ENCODE measurements at places on chromosomes 5 and 9. TPM values are rescaled to one million over a fixed set of nuclear protein-coding genes. Genes with fewer than 3 reads are reported as not detected.
A peak's percentile ranks its signal among the peaks of the same experiment; 100 is the strongest.

Gene PRR16
- 15.7 TPM for polyA plus RNA-seq

DNA sequence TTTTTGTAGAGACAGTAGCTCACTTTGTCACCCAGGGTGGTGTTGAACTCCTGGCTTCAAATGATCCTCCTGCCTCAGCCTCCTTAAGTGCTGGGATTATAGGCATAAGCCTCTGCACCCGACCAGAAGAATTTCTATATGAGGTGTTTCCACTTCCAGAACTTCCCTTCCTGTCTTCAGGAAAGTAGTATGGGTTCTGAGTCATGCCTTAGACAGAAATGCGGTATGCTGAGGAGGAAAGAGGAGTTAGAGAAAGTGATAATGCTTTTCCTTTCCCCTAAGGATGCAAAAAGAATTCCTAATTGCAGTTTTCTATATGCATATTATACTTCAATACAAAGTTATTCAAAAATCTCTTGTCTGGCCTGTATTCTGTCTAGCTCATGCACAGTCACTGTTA lies 16.4 kb upstream of the ADAMTSL1 start:
- no peak overlapping the region for H3K4me3 ChIP-seq
- no peak for DNase-seq
- H3K27ac ChIP-seq: no peak overlapping the region
- no peaks in the 10 kb centered on the region for H3K27me3 ChIP-seq

DNA sequence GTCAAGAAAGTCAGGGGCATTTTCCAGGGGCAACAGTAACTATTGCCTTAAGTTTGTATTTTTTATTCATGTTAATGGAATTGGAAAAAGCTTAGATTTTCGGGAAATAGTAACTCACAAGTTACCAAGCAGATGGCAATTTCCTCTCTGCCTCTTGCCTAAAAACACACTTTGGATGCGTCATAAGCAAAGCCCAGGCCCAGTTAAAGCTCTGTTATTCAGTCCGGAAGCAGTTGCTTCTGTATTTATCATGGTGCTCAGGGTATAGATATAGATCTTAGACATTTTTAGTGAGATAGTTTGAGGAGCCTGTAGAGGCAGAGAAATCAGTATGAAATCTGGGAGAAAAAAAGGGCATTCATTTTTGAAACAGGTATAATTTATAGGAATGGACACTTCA lies 260.3 kb upstream of the TNC start:
- H3K4me3 ChIP-seq: no peak overlapping the region
- H3K27ac ChIP-seq: no peak overlapping the region
- H3K36me3 ChIP-seq: no peaks in the 10 kb centered on the region
- no peak for DNase-seq

DNA sequence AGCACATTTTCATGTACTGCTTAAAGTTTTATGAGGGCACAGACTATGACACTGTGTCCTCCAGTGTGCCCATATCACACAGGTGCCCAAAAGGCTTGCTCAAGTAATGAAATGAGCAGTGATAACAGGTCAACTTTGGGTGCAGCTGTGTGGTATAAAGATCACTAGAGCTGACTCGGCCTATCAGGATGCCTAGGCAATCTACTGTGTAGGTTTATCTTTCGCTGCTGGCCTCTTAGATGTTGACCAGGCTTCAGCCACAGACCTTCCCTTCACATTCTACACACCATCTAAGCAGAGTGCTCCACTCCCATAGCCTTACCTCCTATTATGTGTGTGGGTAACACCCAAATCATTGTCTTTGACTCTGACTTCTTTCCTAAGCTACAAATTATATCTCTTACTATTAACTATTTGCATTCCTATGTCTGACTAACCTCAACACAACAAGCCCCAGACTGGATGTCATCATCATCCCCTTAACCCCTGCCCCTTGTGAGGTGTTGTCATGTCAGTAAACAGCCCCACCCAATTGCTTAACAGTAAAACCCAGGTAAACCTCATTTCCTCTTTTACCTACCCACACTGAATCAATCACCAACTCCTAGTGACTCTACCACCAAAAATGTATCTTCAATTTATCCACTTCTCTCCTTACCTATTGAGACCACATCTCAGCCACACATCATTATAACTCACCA lies 2.5 kb downstream of the SREK1IP1 start:
- H3K36me3 ChIP-seq: peaks cover 3% of the 10 kb centered on the region
- DNase-seq: no peak
- no peak overlapping the region for H3K27ac ChIP-seq
- peaks cover 9% of the 10 kb centered on the region for H3K4me1 ChIP-seq

Gene PCDHGA8
- 0.87 TPM for polyA plus RNA-seq

Gene OR1J2
- not detected for polyA plus RNA-seq

DNA sequence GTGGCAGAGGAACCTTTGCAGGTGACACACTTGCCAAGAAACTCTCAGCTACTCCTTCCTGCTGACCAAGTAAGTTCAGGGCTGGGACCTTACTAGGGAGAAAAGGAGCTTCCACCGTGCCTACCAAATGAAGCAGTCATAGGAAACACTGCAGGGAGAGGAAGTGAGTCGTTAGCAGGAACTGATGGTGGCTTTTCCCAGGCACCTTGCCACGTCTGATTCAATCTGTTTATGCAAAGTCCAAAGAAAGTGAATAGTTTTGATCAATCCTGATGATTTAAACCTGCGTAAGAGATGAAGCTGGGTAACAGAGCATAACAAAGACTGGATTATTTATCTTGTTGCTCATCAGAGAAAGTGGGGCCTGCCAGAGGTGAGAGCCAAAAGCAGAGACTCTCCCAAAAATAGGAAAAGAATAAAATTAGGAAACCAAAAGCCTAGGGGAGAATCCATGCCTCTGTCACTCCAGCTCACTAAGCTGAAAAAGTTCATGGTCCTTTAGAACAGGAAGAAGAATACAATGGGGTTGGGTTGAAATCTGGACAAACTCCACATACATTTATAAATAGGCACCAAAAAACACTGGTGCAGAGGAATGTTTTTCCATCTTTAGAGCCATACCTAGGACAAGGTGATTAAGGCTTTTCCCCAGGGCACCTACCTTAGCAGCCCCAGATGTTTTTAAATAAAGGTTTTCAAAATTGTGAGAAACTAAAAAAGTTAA lies 9.3 kb upstream of the PFDN1 start:
- H3K4me1 ChIP-seq: peaks cover 12% of the 10 kb centered on the region
- H3K27me3 ChIP-seq: peaks cover 2% of the 10 kb centered on the region
- no peak overlapping the region for H3K4me3 ChIP-seq
- peak; percentile 49 for DNase-seq

DNA sequence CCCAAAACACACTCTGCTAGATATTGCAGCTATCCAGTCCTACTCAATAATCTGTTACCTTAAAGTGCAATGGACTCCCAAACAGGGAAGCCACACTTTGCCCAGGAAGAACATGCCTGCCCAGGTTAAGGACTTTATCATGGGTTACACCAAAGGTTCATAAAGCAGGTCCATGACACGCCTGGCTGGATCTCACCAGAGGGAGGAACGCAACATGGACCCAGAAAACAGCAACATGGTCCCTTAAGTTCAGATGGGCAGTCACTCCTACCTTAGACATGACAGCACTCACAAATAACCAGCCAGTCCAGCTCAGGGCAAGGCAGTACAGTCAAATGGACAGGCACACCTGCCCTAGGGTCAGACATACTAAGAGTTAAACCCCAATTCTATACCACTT lies 3.8 kb downstream of the P4HA2 start:
- H3K4me3 ChIP-seq: no peak overlapping the region
- no peak overlapping the region for H3K27ac ChIP-seq
- peaks cover 8% of the 10 kb centered on the region for H3K27me3 ChIP-seq
- H3K4me1 ChIP-seq: peaks cover 84% of the 10 kb centered on the region
- no peak for DNase-seq

DNA sequence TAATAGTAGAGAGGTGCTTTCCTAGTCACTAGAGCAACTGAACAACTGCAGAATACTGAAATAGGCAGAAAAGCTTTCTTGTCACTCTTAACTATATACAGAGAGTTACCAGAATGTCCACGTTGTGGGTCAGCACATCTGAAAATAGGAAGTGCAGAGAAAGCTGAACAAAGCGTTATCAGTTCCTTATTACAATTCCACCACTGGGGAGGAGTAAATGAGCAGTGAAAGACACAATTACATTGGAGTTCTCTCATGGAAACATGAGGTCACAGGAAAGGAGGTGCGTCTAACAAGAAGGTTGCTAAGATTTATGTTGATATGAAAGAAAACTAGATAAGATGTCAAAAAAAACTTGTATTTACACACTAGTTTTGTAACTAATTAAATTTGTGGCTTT lies 461.9 kb upstream of the COX7C start:
- peak; percentile 53 for DNase-seq
- H3K27ac ChIP-seq: no peak overlapping the region
- no peaks in the 10 kb centered on the region for H3K4me1 ChIP-seq

- peaks cover 30% of the 10 kb centered on the region for H3K4me1 ChIP-seq
- no peaks in the 10 kb centered on the region for H3K36me3 ChIP-seq
- no peak for DNase-seq
- no peaks in the 10 kb centered on the region for H3K27me3 ChIP-seq
- H3K27ac ChIP-seq: no peak overlapping the region
These were observed 72.6 kb upstream of the EQTN start for GRCh38 chr9:27369591-27369990.

- H3K27ac ChIP-seq: no peak overlapping the region
- peaks cover 2% of the 10 kb centered on the region for H3K27me3 ChIP-seq
- peak; percentile 81 for DNase-seq
- H3K4me3 ChIP-seq: no peak overlapping the region
- peaks cover 3% of the 10 kb centered on the region for H3K4me1 ChIP-seq
These were observed 235.3 kb downstream of the SYK start for GRCh38 chr9:91036826-91037510.

GRCh38 chr9:61674465-61674864 lies 484.6 kb downstream of the SPATA31A7 start:
- no peaks in the 10 kb centered on the region for H3K36me3 ChIP-seq
- no peaks in the 10 kb centered on the region for H3K27me3 ChIP-seq

Gene GDA
- polyA plus RNA-seq: 6.1 TPM

- no peak for DNase-seq
- no peak overlapping the region for H3K27ac ChIP-seq
- no peaks in the 10 kb centered on the region for H3K36me3 ChIP-seq
- H3K4me3 ChIP-seq: no peak overlapping the region
- H3K27me3 ChIP-seq: peaks cover 37% of the 10 kb centered on the region
These were observed 13.9 kb downstream of the DBH start for GRCh38 chr9:133650026-133650425.

DNA sequence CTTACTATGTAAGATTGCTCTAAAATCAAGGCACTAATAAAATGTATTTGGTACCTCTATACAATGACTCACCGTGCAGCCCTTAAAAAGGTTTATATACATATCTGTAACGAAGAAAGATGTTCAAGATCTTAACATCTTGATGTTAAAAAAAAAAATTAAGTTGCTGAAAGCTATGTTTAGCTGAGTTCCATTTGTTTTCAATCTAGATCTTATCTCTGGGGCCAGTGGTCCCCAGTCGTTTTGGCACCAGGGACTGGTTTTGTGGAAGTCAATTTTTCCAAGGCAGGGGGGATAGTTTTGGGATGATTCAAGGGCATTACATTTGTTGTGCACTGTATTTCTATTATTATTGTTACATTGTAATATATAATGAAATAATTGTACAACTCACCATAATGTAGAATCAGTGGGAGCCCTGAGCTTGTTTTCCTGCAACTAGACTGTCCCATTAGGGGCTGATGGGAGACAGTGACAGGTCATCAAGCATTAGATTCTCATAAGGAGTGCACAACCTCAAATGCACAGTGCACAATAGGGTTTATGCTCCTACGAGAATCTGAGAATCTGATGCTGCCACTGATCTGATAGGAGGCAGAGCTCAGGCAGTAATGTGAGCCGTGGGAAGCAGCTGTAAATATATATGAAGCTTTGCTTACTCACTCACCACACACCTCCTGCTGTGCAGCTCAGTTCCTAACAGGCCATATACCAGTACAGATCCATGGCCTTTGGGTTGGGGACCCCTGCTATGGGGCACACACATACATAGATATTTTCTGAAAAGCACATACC lies 27.6 kb upstream of the TSLP start:
- no peak for DNase-seq
- no peak overlapping the region for H3K4me3 ChIP-seq
- H3K36me3 ChIP-seq: no peaks in the 10 kb centered on the region
- no peaks in the 10 kb centered on the region for H3K4me1 ChIP-seq
- no peaks in the 10 kb centered on the region for H3K27me3 ChIP-seq

- no peak for DNase-seq
- H3K4me1 ChIP-seq: peaks cover 23% of the 10 kb centered on the region
- H3K36me3 ChIP-seq: no peaks in the 10 kb centered on the region
- H3K4me3 ChIP-seq: no peak overlapping the region
- H3K27ac ChIP-seq: peak overlapping the region; percentile 42
These were observed 14.3 kb downstream of the ARHGAP26 start for GRCh38 chr5:142784401-142784955.

- DNase-seq: no peak
- no peak overlapping the region for H3K4me3 ChIP-seq
- H3K27me3 ChIP-seq: peaks cover 12% of the 10 kb centered on the region
- no peak overlapping the region for H3K27ac ChIP-seq
- H3K4me1 ChIP-seq: peaks cover 8% of the 10 kb centered on the region
These were observed 50.4 kb upstream of the RNF130 start for GRCh38 chr5:180121826-180122413.

DNA sequence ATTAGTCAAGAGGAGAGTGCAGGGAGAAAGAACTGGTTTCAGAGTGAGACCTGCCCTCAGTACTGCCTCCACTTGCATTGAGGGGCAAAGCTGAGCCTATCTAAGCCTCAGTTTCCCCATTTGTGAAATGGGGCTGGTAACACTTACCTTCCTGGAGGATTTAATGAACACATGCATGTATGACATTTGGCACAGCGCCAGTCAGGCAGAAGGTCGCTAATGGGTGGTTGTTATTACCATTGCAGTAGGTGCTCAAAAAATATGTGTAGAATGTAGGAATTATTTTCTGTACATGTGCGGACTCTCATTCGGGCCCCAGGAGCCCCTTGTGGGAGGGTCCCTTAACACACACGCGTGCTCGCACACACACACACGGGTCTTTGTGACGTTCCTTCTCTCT lies 10.9 kb downstream of the FAT2 start:
- no peak overlapping the region for H3K27ac ChIP-seq
- H3K4me3 ChIP-seq: no peak overlapping the region
- DNase-seq: no peak
- no peaks in the 10 kb centered on the region for H3K36me3 ChIP-seq
- peaks cover 12% of the 10 kb centered on the region for H3K4me1 ChIP-seq

GRCh38 chr5:91065496-91065895 lies 317.6 kb downstream of the ARRDC3 start:
- DNase-seq: no peak
- peaks cover 5% of the 10 kb centered on the region for H3K4me1 ChIP-seq
- H3K27ac ChIP-seq: no peak overlapping the region
- H3K4me3 ChIP-seq: no peak overlapping the region
- no peaks in the 10 kb centered on the region for H3K27me3 ChIP-seq
- H3K36me3 ChIP-seq: no peaks in the 10 kb centered on the region

GRCh38 chr9:78357165-78357873 lies 60.4 kb downstream of the PSAT1 start:
- H3K27me3 ChIP-seq: no peaks in the 10 kb centered on the region
- no peak overlapping the region for H3K4me3 ChIP-seq
- H3K4me1 ChIP-seq: no peaks in the 10 kb centered on the region
- no peak for DNase-seq

GRCh38 chr5:135600152-135600570 lies 21.4 kb upstream of the CXCL14 start:
- H3K4me3 ChIP-seq: no peak overlapping the region
- no peak overlapping the region for H3K27ac ChIP-seq
- H3K27me3 ChIP-seq: peaks cover 8% of the 10 kb centered on the region
- no peaks in the 10 kb centered on the region for H3K36me3 ChIP-seq

Measured in muscle of leg (tissue), 16 donors.